ENCODE measurements at places on chromosomes 4 and X. TPM values are rescaled to one million over a fixed set of nuclear protein-coding genes. Genes with fewer than 3 reads are reported as not detected.

Gene AFAP1
- total RNA-seq: 6.8 TPM

Gene P2RY4
- not detected for total RNA-seq

Gene DGAT2L6
- not detected for total RNA-seq

Gene ADAMTS3
- total RNA-seq: 0.60 TPM

Gene GLRB
- 12.0 TPM for total RNA-seq

Gene MRPS18C
- 65.7 TPM for total RNA-seq

Gene BTC
- total RNA-seq: 0.25 TPM

Gene HTR2C
- not detected for total RNA-seq

Gene CFP
- total RNA-seq: 3.0 TPM

Gene TMEM144
- 11.4 TPM for total RNA-seq

Gene TRIM61
- total RNA-seq: 2.3 TPM

Gene RAB39B
- total RNA-seq: 0.11 TPM

Gene PRPS1
- total RNA-seq: 22.1 TPM

Gene CENPVL2
- not detected for total RNA-seq

Gene CT45A10
- not detected for total RNA-seq

Measured in left ventricle myocardium inferior (tissue), 1 donor.